Activated T-helper 2 cell treated with anti-CD3 and anti-CD28 coated beads, Interferon-gamma antibody, Interleukin-2, Interleukin-4, amounts not matched to agents 10 μg/mL and 5 μg/mL and 100 μg/mL, durations not matched to agents 14 hours and 24 hours and 36 hours (primary cell): ENCODE measurements at places on chromosomes 6 and 20. TPM values are rescaled to one million over a fixed set of nuclear protein-coding genes. Genes with fewer than 3 reads are reported as not detected.

- no peak for DNase-seq
- peaks cover 8% of the 10 kb centered on the region for H3K27me3 ChIP-seq
- no peak overlapping the region for H3K4me3 ChIP-seq
- peaks cover 14% of the 10 kb centered on the region for H3K36me3 ChIP-seq
- H3K27ac ChIP-seq = no peak overlapping the region
- H3K4me1 ChIP-seq = peaks cover 57% of the 10 kb centered on the region
Observed at GRCh38 chr6:119148825-119149525, 70.5 kb upstream of the FAM184A start.

DNA sequence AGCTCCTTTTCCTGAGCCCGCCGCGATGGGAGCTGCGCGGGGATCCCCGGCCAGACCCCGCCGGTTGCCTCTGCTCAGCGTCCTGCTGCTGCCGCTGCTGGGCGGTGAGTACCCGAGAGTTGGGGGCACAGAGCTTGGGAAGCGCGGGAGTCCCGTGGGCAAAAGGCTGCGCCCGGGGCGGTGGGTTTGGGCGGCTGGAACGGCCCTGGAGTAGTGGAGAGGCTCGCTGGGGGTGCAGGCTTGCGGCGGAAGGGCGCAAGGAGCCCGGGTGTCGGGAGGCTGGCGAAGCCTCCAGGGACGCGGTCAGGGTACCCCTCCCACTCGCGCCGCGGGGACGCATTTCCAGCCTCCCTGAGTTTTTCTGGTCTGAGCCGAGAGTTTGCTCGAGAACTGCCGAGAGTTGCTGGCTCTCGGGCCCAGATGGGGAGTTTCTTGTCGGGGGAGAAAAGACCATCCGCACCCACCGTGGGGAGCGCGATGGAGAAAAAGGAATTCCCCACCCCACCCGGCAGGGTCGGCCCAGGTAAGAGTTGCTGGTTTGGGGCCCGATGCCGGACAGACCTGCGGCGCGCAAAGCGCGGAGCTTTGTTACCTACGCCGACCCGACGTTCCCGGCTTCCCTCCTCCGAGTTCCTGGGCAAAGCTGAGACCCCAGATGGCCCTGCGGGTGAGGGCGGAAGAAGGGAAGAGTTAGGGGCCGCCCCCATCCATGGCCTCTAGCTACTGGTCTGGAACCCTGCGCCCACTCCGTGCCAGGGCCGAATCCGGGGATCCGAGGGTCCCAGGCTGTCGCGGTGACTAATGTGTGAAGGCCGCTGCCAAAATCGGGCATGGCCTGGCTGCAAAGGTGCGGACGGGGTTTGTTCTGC, 584 bp downstream of the PTK7 start:
- DNase-seq = no peak
- peaks cover 31% of the 10 kb centered on the region for H3K27me3 ChIP-seq
- H3K27ac ChIP-seq = no peak overlapping the region
- H3K4me3 ChIP-seq = peak overlapping the region; percentile 62
- H3K36me3 ChIP-seq = peaks cover 6% of the 10 kb centered on the region
- H3K4me1 ChIP-seq = no peaks in the 10 kb centered on the region

- no peak overlapping the region for H3K4me3 ChIP-seq
- H3K27me3 ChIP-seq = peaks cover 17% of the 10 kb centered on the region
- H3K4me1 ChIP-seq = peaks cover 9% of the 10 kb centered on the region
- no peak for DNase-seq
- H3K27ac ChIP-seq = no peak overlapping the region
Observed at GRCh38 chr20:53981752-53982437, 88.5 kb downstream of the BCAS1 start.

PRDM13 gene
- not detected in 2 replicates for total RNA-seq

SCAND1 gene
- total RNA-seq = 39.5 and 40.3 TPM in 2 replicates

FAXC gene
- 0.25 TPM in 1 of 2 replicates, not detected in the other for total RNA-seq
